ENCODE measurements at places on chromosomes 1 and 21. TPM values are rescaled to one million over a fixed set of nuclear protein-coding genes. Genes with fewer than 3 reads are reported as not detected.

KRTAP21-2 gene
- not detected for total RNA-seq

ERICH3 gene
- total RNA-seq: not detected

TSPAN2 gene
- not detected for total RNA-seq

CLDN17 gene
- total RNA-seq: not detected

PRDM2 gene
- 9.2 TPM for total RNA-seq
